ENCODE measurements at places on chromosomes 2 and 18.

- DNase-seq = no peak
Measured at GRCh38 chr2:157803476-157803875, 72.7 kb downstream of the ACVR1 start.

DNA sequence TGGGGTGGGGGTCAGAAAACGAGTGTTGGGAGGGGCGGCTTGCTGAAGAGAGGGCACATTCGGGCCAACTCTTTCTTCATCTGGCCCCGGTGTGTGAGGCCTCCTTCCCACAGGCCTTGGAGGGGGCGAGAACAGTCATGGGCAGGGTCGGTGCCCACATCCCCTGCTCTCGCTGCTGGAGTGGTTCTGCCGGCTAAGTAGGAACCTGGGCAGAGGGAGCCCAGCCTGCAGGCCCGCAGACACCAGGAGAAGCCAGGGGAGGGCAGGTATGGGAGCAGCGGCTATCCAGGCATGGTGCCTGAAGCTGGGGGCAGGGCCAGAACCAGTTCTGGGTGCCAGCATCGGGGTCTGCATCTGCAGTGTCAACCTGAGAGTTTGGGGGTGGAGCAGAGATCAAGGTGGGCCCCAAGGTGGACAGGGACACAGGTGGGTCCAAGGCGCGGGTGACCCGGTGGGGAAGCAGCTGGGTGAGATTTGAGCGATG is 46.6 kb upstream of the HPCAL1 start:
- DNase-seq = no peak

GRCh38 chr2:144389151-144389929 is 130.6 kb downstream of the ZEB2 start:
- no peak for DNase-seq

DNA sequence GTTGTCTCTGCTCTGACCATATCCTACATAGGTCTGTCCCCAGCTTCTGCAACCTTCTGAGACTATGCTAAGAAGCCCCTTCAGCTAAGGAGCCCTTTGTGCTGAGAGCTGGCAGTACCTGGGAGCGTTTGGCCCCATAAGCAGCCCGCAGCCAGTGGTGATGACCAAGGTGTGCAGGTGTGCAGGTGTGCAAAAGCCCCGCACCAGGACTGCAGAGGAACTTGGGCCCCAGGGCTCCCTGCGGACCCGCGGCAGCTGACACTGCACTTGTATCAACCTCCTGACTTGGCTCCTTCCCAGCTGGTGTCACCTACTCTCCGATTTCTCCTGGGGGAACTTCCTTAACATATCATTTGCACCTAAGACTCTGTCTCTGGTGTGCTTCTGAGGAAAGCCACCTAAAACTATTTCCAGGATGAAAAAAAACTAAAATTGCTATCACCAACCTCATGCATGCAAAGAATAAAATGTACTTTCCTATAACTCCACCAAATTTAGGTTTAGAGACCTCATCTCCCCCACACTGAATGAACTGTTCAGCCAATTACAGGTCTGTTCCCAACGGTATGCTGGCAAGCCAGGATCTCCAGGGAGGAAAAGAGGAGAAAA is 16.1 kb upstream of the GNAL start:
- DNase-seq = no peak

DNA sequence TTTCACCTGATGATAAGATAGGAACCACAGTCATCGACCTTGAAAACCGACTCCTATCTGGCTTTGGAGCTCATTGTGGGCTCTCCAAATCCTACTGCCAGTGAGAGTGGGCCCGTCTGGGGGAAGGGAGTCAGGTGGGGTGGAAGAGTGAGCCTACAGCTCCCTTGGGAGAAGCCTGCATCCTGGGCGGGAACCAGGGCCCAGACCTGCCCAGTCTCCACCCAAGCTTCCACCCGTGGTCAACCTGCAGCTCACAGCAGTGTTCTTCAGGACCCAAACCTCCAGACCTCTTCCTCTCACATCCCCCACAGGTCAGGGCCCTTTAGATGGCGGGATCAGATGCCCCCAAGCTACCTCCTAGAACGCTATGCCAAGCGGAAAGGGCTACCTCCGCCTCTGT is 40.2 kb downstream of the LMAN2L start:
- no peak for DNase-seq

- DNase-seq = no peak
Measured at GRCh38 chr2:200735061-200735460, 76.6 kb upstream of the BZW1 start.

- no peak for DNase-seq
Measured at GRCh38 chr18:35174093-35174731, 66.6 kb upstream of the ZNF397 start.

DNA sequence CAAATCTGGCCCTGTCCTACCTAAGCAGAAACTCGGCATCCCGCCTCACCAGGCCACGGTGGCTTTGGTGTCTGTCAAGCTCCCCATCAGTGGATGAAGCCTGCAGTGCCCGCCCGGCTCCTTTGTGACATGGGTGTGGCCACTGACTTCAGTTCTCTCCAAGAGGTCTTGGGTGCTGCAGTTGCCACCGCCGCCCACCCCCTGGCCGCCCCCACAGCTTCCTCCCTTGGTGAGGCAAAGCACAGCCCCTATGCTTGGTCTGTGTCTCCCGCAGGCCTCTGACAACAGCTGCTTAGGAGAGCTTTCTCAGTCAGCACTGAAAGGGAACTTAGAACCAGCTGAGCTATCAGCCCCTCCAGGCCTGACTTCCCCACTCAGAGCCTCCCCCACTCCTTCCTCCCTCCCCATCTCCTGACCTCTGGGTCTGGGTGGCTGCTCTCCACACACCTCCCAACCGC is 22.9 kb upstream of the GPR55 start:
- DNase-seq = no peak

GRCh38 chr2:162291748-162292147 is 26.7 kb downstream of the IFIH1 start:
- no peak for DNase-seq

DNA sequence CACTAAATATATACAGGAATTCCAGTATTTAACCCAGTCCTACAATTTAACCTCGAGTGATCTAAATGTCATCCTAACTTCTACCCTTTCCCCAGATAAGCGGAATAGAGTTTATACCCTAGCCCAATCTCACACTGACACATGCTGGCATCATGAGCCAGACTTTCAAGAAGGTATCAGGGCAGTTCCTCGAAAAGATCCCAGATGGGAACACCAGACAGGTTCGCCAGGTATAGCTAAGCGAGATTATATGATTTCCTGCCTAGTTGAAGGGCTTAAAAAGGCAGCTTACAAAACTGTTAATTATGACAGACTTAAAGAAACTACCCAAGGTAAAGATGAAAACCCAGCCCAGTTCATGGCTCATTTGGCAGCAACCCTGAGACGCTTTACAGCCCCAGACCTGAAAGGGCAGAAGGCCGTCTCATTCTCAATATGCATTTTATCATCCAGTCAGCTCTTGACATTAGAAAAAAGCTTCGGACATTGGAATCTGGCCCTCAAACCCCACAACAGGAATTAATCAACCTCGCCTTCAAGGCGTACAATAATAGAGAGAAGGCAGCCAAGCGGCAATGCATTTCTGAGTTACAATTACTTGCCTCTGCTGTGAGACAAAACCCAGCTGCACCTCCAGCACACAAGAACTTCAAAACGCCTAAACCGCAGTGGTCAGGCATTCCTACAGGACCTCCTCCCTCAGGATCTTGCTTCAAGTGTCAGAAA is 668.2 kb upstream of the PKDCC start:
- DNase-seq = no peak

DNA sequence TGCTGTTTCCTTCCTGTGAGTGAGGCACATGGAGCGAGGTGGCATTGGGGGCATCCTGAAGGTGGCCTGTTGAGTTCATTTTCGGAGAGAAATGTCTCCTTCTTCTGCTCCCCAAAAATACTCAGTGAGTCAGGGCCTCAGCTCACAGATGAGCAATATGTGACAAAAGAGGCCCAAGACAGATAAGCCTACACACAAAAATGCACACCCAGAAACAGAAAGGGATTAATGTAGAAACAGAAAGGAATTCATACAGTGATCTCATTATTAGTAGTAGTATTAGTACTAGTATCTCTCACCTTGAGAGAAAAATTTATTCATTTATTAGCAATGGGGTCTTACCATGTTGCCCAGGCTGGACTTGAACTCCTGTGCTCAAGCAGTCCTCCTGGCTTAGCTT is 5.1 kb downstream of the GPR75 start:
- no peak for DNase-seq

DNA sequence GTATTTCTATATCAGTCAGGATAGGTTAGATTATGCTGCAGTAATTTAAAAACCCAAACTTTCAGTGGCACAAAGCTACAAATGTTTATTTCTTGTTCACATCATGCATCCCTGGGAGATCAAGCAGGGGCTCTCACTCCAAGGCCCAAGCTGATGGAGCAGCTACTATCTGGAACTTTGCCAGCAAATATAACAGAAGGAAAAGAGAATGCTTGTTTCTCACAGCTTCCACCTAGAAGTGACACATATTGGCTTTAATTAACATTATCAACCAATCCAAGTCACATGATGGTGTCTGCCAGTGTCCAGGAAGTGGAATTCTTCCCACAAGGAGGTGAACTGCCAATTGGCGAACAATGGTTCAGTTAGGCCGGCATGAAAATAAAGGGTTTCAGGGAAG is 306.9 kb downstream of the BCL11A start:
- no peak for DNase-seq

DNA sequence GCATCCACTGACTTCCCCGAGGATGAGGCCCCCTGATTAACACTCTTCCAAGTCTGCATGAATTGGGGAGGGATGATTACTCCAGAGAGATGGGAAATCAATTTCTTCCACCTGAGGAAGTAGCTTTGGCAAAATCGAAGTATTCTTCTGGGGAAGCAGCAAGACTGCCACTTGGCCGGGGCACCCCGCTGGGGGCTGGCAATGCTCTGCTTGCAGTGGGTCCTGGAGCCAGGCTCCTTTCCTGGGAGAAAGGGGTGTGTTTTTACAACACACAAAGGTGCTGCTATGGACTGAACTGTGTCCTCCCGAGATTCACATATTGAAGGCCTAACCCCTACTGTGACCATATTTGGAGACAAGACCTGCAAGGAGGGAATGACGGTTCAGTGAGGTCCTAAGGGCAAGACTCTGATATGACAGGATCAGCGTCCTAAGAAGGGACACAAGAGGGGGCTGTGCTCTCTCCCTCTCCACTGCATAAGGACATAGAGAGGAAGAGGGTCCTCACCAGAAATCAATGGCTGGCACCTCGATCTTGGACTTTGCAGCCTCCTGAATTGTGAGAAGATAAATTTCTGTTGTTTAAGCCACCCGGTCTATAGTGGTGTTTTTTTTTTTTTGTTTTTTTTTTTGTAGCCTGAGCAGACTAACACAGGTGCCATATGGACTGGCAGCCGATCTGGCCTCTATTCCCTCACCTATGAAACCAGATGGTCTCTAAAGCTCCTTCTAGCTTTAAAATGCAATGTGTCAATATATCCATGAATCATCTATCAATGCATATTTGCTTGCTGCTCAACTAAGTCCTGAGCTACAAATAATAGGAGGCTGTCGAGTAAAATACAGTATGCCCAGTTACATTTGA is 3.6 kb upstream of the SMARCAL1 start:
- no peak for DNase-seq

- no peak for DNase-seq
Measured at GRCh38 chr2:234951664-234952269, at the start of gene SH3BP4. Gene SH3BP4, plus strand, starts transcription at chr2:234952017. Its CDS starts 82,986 bp downstream, at chr2:235035003.

DNA sequence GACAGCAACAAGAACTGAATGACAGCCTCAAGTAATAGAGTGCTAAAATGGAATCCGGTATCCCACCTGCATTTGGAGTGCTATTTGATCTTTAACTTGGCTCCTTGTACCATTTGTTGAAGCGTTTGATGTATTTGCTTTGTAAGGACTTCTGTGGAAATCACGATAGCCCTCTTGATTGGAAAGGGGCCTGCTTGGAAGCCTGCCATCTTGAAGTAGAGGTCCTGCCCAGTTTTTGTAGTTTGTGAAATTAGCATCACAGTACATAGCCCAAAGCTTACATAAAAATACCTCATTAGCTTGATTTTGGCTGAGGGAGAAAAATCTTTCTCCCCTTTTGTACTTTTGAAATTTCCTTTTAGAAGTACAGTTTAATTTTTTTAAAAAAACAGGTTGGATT is 2.7 kb downstream of the CDCA7 start:
- DNase-seq = no peak

- no peak for DNase-seq
Measured at GRCh38 chr18:24231773-24232735, 93.2 kb downstream of the CABYR start.

DNA sequence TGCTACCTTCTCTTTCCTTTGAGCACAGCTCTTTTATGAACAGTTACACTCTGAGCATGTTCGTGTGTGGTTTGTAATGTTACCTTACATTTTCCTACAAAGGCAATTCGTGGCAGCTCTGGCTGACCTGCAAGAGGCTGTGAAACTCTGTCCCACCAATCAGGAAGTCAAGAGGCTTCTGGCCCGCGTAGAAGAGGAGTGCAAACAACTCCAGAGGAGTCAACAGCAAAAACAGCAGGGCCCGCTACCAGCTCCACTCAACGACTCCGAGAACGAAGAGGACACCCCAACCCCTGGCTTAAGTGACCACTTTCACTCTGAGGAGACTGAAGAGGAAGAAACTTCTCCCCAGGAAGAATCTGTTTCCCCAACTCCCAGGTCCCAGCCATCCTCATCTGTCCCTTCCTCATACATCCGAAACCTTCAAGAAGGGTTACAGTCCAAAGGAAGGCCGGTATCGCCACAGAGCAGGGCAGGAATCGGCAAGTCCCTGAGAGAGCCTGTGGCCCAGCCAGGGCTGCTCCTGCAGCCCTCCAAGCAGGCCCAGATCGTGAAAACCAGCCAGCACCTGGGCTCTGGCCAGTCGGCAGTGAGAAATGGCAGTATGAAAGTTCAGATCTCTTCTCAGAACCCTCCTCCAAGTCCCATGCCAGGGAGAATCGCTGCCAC is 56.9 kb downstream of the WDSUB1 start:
- no peak for DNase-seq

- peak; percentile 17 for DNase-seq
Measured at GRCh38 chr2:152743002-152743401, 24.6 kb downstream of the ARL6IP6 start.

- no peak for DNase-seq
Measured at GRCh38 chr2:140975237-140975636, 1155.6 kb downstream of the LRP1B start.
